Suppressor macrophage treated with lipopolysaccharide for 1 hour (primary cell): ENCODE measurements at places on chromosomes 3 and 15.
A peak's percentile ranks its signal among the peaks of the same experiment; 100 is the strongest.

DNA sequence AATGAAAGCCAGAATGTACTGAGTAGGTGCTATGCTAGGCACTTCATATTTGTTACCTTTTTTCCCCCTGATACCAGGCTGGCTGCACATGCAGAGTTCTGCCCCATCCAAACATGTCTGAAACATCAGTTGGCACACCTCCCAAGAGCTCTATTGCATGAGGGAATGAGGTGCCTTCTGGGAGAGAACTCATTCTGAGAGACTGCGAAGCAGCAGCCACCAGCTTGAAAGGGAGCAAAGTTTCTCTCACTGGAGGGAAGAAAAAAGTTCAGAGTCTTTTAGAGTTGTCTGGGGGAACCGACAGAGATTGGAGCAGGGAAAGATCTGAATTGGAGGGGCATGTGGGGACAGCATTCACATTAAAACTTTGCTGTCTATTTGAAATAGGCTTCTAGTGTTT is 84.1 kb downstream of the AGBL1 start:
- DNase-seq = no peak

- no peak for DNase-seq
These were observed 113.1 kb downstream of the POLR2M start for GRCh38 chr15:57819646-57820045.

GRCh38 chr3:149579838-149580542 is 77.8 kb downstream of the WWTR1 start:
- DNase-seq = peak; percentile 26

- DNase-seq = no peak
These were observed 212.7 kb upstream of the PPP2R3A start for GRCh38 chr3:135752851-135753250.

DNA sequence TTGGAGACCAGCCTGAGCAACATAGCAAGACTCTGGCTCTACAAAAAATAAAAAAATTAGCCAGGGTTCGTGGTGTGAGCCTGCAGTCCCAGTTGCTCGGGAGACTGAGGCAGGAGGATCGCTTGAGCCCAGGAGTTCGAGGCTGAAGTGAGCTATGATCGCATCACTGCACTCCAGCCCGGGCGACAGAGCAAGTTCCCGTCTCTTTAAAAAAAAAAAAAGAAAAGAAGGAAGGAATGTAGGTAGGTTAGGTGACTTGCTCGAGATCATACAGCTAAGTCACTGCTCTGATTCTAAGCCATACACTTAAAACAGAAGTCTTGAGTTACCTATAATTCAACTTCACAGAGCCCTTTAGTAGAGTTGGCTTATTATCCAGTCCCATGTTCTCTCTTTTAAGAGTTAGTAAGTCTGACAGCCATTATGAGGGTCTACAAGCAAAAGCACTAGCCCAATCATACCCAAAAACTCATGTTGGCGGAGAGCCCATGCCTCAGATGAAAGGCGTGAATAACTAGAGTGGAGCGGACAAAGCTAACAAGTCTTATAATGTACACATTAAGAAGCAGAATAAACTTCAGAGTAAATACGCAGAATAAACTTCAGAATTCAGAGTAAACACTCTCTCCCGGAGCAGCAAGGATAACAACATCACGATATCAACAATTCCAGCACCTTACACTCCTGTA is 768 bp downstream of the AAGAB start:
- DNase-seq = peak; percentile 22
